NCI-H1930 (cell line): ENCODE measurements at places on chromosomes 11 and 22.

GRCh38 chr11:12163181-12163941 is 53.0 kb downstream of the MICAL2 start:
- no peak for DNase-seq

- DNase-seq: no peak
Observed at GRCh38 chr11:80822308-80822707, 1381.5 kb upstream of the TENM4 start.

DNA sequence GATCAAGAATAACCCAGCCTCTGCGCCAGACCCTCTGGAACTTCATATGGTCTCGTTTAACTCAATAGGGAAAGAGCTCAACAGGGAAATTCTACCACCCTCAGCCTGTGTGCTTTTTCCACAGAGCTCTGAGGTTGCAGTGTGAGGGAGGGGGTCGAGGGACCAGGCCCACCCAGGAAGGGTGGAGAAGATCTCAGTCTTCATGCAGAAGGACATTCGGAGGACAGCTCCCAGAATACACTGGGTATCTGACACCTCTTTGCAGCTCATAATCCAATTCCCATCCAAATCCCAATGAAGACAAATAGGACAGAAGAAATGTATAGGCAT is 56.6 kb downstream of the ST14 start:
- no peak for DNase-seq

DNA sequence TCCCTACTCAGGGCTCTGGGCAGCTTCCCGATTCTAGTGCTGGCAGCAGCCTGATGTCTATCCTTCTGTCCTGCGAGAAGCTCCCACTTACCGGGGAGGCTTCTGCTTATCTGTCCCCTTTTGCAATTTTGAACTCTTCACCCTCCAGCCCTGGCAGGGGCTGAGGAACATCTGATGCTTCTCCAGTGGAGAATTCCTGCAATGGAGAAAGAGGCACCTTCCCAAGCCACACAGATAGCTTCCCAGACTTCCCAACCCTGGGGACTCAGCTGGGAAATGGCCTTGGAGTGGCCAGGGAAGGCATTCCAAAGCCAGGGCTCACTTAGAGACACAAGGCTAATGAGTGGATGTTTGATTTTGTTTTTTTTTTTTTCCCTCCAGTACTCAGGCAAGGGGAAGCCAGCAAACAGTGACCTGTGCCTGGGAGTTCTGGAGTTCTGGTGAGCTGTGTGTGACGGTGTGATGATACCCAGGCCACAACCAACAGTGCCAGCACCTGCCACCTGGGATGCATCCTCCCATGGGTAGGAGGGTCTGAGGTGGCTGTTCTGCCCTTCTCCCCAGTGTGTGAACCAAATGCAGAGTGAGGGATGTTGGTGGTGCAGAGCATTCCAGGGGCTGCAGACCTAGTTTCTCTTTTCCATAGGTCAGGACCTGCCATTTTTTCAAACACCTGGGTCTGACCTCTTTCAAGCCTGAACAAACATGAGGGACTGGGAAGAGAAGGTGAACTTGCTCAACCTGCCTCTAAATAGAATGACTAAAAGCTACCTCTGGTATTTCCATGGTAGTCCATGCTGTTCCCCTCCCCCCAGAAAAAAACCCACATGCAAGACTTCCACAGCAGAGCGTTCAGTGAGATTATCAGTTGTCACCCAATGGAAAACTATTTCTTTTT is 95.1 kb downstream of the CCDC81 start:
- no peak for DNase-seq

DNA sequence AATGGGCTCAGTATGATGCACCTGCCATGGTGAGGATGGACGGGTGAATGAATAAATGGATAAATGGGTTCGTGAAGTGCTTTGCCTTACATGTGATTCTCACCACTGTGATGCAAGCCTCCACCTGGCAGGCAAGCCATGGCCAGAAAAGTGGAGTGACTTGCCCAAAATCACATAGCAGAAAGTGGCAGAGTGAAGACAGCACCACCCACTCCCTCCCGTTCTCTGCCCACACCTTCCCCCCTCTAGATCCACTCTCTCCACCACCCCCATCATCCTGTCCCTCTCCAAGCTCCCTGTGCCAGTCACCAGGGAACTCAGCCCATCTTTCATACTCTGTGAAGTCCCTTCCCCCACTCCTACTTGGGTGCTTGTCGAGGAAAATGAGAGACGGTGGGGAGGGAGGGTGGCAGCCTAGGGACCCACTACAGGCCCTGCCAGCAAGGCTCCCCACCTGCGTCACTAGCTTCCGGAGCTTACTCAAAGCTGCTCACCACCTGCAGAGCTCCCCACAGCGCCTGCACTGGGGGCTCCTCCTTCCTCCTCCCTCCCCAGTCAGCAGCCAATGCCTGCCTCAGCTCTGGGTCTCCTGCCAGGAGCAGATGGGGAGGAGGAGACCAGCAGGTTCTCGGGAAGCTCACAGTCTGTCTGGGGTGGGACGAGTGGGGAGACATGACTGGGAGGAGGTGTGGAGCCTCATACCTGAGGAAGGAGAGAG is 82.3 kb downstream of the PDE2A start:
- no peak for DNase-seq

- no peak for DNase-seq
Observed at GRCh38 chr11:96324912-96325311, 18.1 kb downstream of the MAML2 start.

DNA sequence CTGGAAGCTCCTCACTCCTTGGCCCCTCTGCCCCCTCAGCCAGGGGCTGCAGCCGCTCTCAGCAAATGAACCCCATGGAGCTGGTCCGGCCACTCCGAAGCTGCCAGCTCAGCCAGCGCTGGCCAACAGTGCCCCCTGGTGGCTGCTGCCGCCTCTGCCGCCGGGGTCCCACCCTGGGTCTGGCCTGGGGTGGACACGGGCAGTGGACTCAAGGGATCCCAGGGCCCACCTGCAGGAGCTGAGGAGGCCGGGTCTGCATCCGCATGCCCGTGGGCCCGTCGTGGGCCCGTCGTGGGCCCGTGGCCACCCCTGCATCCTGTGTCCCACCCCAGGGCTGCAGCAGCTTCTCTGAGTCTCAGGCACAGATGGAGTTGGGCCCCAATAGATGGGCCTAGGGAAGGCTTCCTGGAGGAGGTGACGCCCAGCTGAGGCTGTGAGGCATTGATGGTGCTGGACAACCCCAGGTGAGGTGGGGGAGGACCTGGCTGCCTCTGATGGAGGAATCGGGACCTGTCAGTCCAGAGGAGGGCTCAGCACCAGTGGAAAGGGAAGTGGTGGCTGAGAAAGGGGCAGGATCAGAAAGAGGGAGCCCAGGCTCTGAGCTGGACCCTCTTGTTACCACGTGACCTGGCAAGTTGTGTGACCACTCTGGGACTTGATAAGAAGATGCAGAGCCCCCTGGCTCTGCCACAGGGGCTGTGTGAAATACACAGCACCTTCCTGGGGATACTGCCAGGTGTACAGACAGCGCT is 522.3 kb downstream of the BRD1 start:
- peak; percentile 43 for DNase-seq

- no peak for DNase-seq
Observed at GRCh38 chr11:114617157-114618124, 21.9 kb upstream of the NXPE4 start.

DNA sequence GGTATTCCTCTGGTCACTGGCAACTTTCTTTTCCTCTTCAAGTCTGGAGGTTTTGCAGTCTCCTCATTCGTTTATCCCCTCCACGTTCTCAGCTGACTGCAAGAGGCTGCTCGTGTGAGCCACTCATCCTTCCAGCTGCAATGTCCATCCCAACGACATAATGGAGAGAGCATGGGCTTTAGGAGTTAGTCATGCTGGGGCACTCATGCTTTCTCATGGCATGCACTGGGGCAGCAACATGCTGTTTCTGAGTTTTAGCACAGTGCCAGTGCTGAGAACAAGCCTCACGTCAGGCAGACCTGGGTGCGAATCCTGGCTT is 7.1 kb downstream of the DCPS start:
- no peak for DNase-seq

DNA sequence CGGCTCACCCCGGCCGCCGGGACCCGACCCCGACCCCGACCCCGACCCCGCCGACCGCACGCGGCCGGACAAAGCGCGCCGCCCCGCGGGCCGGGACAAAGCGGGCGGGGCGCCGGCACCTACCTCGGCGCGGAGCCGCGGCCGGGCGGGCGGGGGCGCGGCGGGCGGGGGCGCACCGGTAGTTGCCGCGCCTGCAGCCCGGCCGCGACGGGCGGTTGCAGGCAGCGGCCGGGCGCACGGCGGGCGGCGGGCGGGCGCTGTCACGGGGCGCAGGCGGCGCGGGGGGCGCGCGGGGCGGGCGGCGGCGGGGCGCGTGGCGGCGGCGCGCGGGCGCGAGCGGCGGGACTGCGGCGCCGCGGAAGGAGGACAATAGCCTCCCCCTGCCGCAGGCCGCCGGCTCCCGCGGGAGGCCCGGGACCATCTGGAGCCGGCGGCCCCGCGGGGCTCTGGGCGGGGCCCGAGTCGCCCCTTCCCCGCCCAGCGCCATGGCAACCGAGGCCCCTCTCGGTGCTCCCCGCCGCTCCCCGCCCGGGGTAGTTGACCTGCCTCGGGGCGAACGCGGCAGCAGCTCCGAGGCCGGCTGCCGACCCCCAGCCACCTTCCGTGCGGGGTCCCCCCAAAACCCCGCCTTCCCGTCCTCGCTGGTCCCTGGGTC is 851 bp downstream of the SPTBN2 start:
- peak; percentile 18 for DNase-seq

DNA sequence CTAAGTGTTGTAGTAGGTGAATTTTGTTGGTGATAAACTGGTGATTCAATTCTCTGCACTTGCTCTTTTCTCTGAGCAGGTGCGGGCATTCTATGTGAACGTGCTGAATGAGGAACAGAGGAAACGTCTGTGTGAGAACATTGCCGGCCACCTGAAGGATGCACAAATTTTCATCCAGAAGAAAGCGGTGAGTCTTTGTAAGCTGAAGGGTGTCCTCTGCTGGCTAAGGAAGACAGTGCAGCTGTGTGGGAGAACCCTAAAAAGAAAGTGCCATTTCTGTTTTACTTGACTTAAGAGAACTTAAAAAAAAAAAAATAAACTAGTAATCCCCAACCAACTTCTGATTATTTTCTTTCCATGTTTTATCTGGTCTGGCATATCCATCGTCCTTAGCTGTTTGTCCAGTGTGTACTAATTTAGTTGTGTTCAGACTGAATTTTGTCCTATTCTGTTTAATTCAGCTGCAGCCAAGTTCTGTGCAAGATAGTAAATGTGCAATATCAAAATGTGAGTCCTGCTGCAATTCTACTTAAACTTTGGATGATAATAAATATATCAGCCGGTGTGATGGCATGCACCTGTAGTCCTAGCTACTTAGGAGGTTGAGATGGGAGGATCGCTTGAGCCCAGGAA is 29.6 kb downstream of the CAT start:
- DNase-seq: no peak

DNA sequence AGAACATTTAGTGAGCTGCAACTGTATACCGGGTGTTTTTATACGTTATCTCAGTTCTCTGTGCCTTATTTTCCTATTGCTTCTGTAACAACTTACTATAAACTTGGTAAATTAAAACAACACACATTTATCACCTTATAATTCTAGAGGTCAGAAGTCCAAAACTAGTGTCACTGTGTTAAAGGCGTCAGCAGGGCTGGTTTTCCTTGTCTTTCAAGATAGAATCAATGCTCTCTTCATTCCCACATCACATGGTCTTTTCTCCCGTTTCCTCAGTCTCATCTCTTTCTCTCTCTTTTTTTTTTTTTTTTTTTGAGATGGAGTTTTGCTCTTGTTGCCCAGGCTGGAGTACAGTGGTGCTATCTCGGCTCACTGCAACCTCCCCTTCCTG is 36.1 kb downstream of the MB start:
- DNase-seq: no peak

GRCh38 chr11:68388595-68389198 is 71.9 kb upstream of the PPP6R3 start:
- no peak for DNase-seq

GRCh38 chr22:25881210-25881755 is 139.3 kb downstream of the MYO18B start:
- DNase-seq: no peak

GRCh38 chr11:73334384-73335203 is 26.5 kb downstream of the ARHGEF17 start:
- DNase-seq: no peak

DNA sequence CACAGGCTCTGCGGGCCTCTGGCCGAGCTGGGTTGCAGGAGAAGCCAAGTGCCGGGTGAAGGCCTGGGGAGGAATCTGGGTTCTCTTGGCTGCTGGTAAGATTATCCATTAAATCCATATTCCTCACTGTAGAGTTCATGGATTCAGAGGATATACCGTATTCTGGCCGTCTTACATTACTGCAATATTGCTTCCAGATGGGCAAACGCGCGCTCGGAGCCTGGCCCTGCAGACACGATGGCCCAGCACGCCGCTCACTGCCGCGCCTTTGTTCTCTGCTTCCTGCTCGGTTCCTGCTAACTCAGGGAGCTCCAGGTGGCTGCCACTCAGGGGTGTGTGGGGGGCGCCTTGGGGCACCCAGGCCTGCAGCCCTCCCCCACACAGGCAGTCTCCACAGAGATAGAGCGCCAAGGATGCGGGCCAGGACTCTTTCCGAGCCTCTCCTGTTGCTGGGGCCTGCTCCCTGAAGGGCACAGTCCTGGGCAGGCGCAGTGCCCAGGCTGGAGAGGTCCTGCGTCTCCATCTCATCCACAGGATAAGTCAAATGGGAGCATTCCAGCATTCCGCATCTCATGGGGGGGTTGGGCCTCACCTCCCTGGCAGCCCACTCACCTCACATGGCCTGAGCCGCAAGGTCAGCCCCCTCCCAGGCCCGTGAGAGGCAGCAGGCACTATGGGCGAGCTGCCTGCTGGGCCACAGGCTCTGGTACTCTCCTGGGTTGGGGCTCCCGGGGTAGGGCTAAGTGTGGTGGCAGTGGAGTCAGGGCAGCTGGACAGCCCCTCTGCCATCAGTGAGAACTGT is 14.1 kb upstream of the KCNQ1OT1 start:
- DNase-seq: no peak

- DNase-seq: no peak
Observed at GRCh38 chr22:46052331-46052771, 75.4 kb upstream of the WNT7B start.

DNA sequence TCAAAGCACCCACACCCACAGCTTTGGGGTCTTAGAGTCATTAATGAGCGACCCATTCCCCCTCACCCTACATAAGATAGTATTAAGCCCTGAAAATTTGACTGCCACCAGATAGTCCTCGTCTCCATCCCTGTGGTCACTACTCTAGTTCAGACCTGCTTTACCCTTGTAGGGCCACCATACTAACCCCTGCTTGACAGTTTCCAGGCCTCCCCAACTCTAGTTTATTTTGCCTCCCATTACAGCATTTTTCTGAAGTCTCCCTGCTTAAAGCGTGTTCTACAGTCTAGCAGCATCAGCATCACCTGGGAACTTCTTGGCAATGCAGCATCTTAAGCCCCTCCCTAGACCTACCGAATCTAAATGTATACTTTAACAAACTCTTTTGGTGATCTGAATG is 192.4 kb downstream of the MAML2 start:
- DNase-seq: no peak

- DNase-seq: no peak
Observed at GRCh38 chr11:117175781-117176180, 2.8 kb upstream of the SIDT2 start.

GRCh38 chr11:69423181-69423580 is 58.3 kb upstream of the LINC01488 start:
- no peak for DNase-seq
